ENCODE measurements at places on chromosomes 12 and 14.

- DNase-seq, result no peak
Observed at GRCh38 chr12:25388183-25388582, 137.5 kb upstream of the KRAS start.

- DNase-seq, result no peak
Observed at GRCh38 chr14:89750281-89750755, 204.2 kb downstream of the EFCAB11 start.

- no peak for DNase-seq
Observed at GRCh38 chr14:64201296-64201695, 92.9 kb downstream of the ESR2 start.

- no peak for DNase-seq
Observed at GRCh38 chr12:128613837-128614590, 209.7 kb downstream of the SLC15A4 start.

DNA sequence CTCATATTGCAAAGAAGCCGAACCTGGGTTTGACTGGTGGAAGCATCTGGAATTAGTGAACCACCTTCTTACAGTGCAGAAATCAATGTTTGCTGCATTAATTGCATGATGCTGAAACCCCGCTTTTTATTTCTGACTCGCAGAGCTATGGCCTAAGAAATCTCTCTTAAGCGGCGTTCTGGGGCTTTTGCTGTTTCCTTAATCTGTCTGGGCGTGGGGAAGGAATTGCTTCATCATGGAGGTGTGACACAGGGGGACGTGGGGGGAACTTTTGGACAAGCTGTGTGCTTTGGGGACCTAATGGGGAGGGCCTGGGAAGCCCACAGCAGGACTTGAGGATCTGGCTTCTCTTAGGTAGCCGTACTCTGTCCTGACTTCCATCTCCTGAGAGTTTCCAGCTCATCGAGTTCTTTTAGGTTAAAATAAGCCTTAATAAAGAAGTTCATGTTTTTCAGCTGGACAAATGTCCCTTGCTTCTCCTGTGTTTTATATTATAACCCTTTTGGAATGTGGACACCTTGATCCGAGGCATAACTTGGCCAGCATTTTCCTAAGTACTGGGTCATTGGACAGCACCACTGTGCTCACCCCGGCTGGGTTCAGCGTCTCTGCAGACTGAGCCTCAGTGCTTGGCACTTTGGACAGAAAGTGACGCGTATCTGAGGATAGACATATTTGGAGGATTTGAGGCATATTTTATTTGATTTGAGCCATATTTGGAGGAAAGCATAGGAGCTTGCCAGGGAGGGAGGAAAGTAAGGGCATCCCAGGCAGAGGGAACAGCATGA is 192.1 kb upstream of the MYL2 start:
- DNase-seq, result peak; percentile 15

Data from CD14-positive monocyte (primary cell).